ENCODE measurements at places on chromosomes 11 and 22.

- no peak for DNase-seq
Observed at GRCh38 chr11:27968461-27968860, 139.5 kb downstream of the KIF18A start.

- no peak for DNase-seq
Observed at GRCh38 chr22:22366537-22366936, 122.0 kb downstream of the VPREB1 start.

GRCh38 chr22:19291218-19291579 lies 320 bp downstream of the CLTCL1 start:
- DNase-seq = no peak

DNA sequence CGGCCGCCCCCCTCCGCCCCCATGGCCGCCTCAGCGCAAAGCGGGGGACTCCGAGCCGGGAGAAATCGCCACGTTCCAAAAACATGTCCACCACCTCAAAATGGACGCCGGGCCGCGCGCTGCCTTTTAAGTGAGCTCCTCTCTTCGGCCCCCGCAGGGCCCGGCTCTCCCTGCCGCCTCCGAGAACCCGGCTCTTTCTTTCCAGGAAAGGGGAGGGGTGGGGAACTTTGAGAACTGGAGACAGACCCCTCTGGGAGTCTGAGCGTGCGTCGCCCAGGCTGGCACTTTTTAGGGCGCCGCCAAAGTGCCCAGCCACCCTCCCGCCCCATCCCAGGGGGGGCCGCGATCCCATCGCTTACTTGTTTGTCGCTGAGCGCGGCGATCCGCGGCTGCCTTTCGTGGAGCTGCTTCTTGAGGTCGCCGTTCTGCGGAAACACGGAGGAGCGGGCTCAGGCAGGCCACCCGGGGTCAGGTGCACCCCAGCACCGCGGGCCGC lies 1.6 kb downstream of the PHF21B start:
- peak; percentile 5 for DNase-seq

DNA sequence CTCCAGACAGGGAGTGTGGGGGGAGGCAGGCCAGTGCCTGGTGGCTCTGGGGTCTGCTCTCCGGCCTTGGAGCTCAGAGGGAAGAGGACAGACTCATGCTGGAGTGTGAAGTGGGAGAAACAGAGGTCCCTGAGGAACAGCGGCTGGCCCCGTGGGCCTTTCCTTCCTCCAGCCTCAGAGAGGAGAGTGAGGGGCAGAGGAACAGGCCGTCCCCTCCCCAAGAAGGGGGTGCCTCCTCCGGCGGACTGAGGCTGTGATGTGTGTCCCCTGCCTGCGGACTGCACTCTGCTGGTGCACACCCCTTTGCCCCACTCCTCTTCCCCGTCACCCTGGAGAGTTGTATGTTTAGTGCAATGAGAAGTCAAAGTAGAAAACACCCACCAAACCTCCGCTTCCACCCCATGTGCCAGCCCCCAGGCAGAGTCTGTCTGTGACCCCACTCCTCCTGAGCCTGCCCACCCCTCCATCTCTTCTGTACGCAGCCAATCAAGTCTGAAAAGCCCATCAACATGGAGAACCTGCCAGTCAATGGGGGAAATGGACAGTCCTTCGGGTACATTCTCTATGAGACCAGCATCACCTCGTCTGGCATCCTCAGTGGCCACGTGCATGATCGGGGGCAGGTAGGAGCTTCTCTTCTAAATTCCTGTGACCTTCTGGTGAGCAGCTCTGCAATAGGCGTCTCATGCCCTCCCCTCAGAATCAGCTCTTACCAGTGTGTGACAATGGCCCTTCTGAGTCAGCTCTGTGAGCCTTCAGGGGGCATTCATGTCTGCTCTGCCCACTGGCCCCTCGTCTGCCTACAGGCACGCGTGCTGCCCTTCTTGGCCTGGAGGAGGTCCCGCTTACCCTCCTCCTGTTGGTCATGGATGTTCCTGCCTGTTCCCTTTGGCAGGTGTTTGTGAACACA lies 39.0 kb downstream of the GLB1L2 start:
- no peak for DNase-seq

GRCh38 chr11:10303558-10304363 lies 1.1 kb upstream of the ADM start:
- no peak for DNase-seq

DNA sequence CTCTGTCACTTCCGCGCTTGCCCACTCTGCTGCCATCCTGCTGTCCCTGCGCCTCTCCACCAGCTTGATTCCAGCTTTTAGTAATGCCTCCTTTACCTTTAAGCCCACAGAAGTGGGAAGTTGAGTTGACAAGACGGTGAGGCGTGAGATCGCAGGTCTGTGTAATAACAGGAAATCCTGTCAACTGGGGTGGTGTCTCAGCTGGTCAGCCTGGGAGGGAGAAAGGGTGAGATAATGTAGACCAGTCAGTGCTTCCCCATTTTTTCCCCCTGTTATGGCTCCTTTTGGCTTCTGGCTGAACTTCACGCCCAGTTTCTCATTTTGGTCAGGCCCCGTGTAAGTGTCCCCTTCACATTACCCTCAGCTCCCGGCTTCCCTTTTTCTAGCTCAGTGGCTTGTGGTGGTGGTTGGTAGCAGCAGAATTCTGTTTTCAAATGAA lies 98.9 kb downstream of the TRAF6 start:
- no peak for DNase-seq

DNA sequence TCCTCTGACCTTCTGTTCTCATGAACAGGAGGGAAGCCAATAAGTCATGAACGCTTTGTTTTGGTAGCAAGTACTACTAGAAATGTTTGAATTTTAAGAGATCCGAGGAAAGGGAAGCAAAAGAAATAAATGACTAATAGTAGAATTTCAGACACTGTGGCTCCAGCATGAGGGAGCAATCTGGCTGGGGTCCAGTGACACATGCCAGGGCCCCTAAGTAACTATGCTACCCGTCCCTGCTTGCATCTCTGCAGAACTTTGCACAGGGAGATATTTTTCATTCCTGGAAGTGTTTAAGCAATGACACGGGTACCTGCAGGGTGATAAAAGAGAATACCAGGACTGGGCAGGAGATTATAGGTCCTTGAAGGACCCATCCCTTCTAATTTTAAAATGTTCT lies 7.3 kb upstream of the ADAMTS8 start:
- DNase-seq = no peak

- DNase-seq = no peak
Observed at GRCh38 chr11:123493349-123494063, 63.4 kb downstream of the GRAMD1B start.

DNA sequence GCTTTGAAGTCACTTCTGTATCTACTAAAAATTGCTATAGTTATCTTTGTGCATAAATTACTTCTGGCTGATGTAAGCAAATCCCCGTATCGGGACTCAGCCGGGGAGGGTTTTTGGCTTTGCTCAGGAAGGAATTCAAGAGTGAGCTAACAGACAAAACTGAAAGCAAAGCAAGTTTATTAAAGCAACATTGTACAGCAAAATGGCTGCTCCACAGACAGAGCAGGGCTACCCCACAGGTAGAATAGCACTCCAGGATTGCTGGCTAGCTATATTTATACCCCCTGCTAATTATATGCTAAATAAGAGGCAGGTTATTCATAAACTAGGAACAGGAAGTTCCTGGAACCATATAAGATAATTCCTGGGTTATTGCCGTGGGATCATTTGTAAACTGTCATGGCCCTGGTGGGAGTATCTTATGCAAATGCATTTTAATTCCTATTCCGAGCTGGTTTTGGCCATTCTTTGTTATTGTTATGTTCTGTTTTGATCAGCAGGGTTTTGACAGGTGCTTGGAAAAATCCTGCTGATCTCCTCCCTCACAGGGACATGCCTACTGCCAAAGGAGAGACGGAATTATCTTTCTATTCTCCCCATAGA lies 15.2 kb downstream of the MIF start:
- no peak for DNase-seq

DNA sequence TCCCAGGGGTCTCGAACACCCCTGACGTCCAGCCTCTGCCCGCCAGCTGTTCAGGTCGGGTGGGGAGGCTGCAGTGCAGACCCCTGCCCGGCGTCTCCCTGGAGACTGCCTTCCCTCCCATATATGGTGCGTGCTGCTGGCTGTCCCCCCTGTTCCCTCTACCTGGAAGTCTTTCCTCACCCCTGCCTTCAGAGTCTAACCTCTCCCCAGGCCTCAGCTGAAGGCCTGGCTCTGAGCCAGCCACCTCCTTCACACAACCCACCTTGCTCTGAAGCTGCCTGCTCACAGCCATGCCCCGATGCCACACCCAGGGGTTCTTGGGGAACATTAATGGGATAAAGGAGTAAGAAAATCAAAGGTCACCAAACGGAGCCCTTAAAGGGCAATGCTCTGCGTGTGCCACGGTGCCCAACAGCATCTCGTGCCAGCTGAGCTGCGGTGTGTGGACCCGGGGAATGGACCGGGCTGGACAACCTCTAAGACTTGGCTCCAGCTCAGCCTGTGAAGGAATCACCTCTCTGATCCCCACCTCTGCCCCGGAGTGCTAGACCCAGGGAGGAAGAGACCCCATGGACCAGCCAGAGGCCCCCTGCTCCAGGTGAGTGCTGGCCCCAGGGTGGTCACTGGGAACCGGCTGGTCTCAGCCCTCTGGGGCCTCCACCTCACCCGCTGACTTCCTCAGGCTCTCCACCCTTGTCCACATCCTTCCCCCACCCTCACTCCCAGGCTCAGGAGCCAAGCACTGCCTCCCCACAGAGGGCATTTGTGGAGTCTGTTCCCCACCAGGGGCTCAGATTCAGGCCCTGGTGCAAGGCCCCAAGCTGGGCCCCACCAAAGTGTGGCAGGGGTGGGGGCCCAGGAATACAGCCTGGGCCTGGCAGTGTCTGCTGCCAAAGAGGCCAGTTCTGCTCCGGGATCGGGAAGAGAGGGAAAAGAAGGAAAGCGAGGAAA lies at the start of gene NLRP6:
Gene NLRP6 (plus strand): TSS at position 407 of the 951 bp plus-strand sequence. CDS start 163 bp downstream, at position 570.
- no peak for DNase-seq

DNA sequence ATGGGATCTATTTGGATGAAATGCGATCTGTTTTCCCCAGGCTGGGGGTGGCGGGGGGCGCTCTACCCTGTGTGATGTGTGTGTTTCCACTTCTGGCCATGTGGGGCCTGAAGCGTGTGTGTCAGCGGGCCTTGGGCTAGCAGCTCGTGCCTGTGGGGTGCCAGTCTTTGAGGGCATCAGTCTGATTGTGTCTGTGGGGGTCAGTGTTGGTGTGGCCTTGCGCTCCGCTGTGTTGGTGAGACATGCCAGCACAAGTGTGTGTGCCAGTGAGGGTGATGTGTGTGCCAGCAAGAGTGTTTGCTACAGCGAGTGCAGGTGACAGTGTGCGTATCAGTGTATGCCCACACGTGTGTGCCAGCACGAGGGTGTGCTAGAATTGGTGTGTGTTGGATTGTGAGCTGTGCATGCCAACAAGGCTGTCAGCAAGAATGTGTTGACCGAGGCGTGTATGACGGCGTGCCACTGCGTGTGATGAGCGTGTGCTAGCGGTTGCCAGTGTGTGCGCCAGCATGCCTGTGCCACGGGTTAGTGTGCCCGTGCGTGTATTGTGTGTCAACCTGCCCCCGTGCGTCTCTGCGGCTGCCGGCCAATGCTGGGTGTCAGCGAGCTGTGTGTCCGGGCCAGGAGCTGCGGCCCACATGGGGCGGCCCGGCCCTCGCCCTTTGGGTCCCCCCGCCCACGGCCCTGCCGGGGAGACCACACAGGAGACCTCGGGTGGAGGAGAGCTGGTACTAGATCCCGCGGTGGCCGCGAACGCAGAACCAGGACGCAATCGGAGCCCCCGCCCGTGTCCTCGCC lies 519 bp downstream of the ARRB1 start:
- peak; percentile 10 for DNase-seq

DNA sequence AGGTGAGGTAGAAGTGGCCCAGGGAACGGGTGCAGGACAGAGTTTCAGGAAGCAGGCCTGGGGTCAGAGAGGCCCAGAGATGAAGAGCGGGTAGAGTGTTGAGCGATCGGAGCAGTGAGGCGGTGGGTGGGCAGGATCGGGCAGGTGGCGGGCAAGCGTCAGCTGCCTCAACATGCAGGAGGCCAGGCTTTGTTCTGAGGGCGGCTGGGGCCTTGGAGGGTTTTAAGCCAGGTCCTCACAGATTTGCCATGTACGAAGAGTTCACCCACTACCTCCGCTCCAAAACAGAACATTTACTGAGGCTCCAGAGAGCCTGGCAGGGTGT lies 29.4 kb downstream of the FLRT1 start:
- no peak for DNase-seq

GRCh38 chr11:128305588-128305987 lies 281.8 kb downstream of the ETS1 start:
- no peak for DNase-seq

DNA sequence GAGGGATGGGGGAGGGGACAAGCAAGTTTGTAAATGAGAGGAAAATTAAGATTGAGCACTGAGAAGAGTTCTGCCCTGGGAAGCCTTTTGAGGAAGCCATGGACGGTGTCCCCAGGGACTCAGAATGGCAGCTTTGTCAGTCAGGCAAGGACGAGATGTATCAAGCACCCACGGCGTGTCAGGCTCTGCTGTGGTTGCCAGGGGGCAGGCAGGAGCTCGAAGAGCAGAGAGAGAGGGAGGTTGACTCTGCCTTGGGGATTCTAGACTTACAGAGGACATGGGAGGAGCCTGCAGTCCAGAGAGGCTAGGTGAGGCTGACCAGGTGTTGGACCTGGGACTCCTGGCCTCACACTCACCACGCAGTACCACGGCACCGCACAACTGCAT lies 29.1 kb upstream of the SYT7 start:
- no peak for DNase-seq

DNA sequence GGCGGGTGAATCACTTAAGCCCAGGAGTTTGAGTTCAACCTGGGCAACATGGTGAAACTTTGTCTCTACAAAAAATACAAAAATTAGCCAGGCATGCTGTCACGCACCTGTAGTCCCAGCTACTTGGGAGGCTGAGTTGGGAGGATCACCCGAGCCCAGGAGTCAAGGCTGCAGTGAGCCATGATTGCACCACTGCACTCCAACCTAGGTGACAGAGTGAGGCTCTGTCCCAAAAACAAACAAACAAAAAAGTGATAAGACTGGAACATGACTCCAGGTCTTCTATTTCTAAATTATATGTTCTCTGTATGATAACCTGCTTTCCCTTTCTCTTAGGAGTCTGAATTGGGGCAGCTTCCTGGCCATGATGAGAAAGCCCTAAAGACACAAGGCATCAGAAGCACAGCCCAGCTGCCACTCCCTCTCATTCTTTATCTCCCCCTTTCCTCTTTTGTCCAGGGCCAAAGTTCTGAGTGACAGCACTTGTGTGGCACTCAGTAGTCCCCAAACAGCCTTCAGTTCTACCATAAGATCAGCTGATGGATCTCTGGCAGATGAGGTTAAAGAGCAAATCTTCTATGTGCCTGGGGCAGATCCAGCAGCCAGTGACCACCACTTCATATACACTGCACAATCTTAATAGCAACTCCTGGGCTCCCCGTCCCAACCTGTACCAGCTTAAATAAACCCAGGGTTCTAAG lies 136.0 kb downstream of the C11orf58 start:
- no peak for DNase-seq

All from T-helper 2 cell (primary cell).